Natural killer cell treated with Interleukin-12 subunit alpha and Interleukin-12 subunit beta and Interleukin-15 and Interleukin-18, amount 100 ng/mL, for 72 hours (primary cell): ENCODE measurements at places on chromosomes 2 and 18.

DNA sequence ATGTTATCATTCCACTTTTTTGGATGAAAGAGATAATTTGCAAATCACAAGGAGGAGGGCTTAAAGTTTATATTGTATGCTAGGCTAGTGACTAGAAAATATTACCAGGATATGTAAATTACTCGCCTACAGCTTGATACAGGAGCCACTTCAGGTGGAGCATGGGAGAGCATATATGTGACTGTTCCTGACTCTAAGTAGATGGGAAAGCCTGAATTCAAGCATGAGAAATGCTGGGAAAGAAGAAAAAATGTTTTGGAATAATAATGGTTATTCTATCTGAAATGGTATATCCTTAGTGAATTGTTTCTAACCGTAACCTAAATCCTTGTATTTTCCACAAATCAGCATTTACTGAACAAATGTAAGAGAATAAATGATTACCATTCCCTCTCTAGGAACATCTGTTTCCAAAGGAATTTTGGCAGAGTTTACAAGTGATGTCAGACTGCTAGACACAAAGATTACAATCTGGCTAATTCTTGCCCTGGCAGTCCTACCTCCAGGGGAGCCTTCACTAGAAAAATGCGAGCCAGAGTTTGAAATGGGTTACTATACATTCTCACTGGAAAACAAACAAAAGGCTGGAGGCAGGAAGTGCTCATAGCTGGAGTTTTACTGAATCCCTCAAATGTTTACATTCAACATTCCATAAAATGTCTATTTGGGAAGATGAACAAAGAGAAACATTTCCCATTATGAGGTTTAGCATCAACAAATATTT is 129.4 kb upstream of the MAPRE2 start:
- no peak for DNase-seq

DNA sequence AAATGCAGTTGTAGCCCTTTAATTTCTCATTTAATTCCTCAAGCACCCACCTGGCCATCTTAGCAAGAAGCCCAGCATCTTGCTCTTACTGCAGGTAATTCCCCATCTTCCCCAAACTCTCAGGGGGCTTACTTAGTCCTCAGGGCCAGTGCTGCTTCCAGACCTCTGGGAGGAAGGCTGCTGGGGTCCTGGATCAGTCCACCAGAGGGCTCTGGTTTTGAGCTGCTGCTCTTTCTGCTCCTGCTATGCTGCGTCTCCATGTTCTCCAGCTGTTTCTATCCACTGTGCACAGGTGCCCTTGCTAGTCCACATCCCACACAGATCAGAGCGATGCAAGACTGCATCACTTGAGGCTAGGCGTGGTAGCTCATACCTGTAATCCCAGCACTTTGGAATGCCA is 34.5 kb upstream of the TMEM87B start:
- no peak for DNase-seq

DNA sequence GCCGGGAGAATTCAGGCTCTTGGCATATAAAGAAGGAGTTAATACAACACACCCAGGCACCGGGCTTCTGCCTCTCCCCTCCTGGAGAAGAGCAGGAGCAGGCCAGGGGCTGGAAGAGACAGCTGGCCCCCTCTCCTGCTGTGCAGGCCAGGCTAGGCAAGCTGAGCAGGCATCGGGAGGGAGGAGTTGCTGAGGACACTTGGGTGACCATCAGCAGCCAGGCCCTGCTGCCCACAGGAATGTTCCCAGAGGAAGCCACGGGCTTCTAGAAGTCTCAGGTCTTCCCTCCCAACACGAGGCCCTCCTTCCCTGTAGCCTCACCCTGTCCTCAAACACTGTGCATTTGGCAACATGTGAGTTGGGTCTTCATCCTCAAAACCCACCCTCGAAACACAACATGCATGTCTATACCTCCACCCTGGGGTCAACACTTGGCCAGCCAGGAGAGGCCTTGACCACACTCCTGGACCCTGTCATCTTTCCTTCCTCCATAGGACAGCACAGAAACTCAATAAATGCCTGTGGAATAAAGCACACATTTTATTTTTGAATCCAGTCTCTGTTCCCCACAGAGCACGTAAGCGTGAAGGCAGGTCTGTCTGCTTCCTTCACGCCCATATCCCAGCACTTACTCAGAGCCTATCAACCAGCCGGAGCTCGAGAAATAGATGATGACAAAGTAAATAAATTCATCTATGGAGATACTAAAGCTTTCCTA is 433.8 kb upstream of the ID2 start:
- DNase-seq = no peak

DNA sequence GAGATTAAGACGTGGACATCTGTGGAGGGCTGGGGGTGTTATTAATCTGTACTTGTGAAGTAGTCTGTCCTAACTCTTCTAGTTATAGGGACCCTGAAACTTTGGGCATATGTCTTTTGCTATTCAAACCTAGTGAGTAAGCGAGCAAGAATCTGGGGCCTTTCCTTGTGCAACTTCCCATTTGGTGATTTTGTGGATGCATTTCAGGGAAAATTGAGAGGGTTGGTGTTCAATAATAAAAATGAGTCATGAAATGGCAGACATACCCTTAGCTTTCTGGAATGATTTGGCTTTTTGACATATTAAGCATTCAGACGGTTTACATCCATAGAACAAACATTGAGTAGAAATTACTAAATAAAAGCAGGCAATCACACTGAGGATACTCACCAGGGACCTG is 17.0 kb downstream of the COL4A4 start:
- no peak for DNase-seq
